ENCODE measurements at places on chromosomes 12 and 14.

GRCh38 chr12:68943848-68944247 lies 10.9 kb upstream of the CPM start:
- no peak for DNase-seq

GRCh38 chr12:98744680-98745079 lies 99.6 kb downstream of the APAF1 start:
- no peak for DNase-seq

- DNase-seq, result no peak
Observed at GRCh38 chr12:42469355-42470175, 120.0 kb downstream of the PRICKLE1 start.

GRCh38 chr14:44309331-44309730 lies 197.8 kb downstream of the FSCB start:
- no peak for DNase-seq

DNA sequence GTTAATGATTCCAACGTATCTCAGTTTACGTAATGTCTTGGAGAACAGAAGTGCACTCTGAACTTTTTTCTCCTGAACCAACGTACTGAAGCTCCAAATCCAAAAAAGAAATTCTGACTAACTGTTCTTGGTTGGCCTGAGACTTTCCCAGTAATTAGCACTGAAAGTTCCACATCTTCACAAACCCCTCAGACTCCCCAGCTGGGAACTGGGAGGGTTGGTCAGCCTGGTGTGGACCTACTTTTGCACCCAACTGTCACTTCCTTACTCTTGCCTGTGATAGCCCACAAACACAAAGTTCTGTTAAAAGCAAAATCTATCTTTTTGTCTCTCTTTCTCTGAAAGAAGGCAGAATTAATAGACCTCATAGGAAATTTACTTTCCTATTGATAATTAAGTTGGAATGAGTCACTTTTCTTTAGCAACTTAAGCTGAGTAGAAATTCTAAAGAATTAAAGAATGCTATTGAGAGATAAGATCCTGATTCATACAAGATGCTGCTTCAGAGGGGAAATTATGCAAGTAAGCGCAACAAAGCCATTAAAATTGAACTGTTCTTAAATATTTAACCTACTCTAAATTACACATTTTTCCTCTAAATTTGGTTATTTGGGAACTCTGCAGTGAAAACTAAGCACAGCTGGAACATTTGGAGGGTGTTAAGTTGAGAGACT lies 155.0 kb downstream of the EPS8 start:
- DNase-seq, result no peak
